Esophagus muscularis mucosa (tissue), 4 donors: ENCODE measurements at places on chromosomes 2 and 18. TPM values are rescaled to one million over a fixed set of nuclear protein-coding genes. Genes with fewer than 3 reads are reported as not detected.
A peak's percentile ranks its signal among the peaks of the same experiment; 100 is the strongest.

The UGT1A4 gene
- total RNA-seq: not detected

The SNRPD1 gene
- total RNA-seq: 8.8 TPM

DNA sequence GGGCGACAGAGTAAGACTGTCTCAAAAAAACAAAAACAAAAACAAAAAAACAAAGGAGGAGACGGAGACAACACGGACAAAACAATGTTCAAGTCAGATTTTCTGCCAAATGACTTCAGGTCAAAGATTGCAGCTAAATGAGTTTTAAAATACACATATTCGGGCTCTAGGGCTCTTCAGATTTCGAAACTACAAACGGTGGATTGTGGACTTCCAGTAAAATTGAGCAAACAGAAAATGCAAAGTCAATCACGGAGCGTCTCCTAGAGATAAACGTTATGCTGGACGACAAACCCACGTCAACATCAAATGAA is 558 bp downstream of the MRPS5 start:
- H3K4me3 ChIP-seq: peak overlapping the region; percentile 97
- no peaks in the 10 kb centered on the region for H3K36me3 ChIP-seq
- DNase-seq: no peak
- no peaks in the 10 kb centered on the region for H3K27me3 ChIP-seq
- H3K4me1 ChIP-seq: peaks cover 19% of the 10 kb centered on the region

- peaks cover 20% of the 10 kb centered on the region for H3K4me1 ChIP-seq
- peak; percentile 64 for DNase-seq
- no peak overlapping the region for H3K4me3 ChIP-seq
- H3K36me3 ChIP-seq: no peaks in the 10 kb centered on the region
- no peaks in the 10 kb centered on the region for H3K27me3 ChIP-seq
These were observed 156.1 kb upstream of the REV1 start for GRCh38 chr2:99645960-99646359.

- peaks cover 11% of the 10 kb centered on the region for H3K4me1 ChIP-seq
- H3K4me3 ChIP-seq: no peak overlapping the region
- DNase-seq: no peak
- H3K27me3 ChIP-seq: peaks cover 13% of the 10 kb centered on the region
- no peaks in the 10 kb centered on the region for H3K36me3 ChIP-seq
These were observed 2.0 kb upstream of the AQP4 start for GRCh38 chr18:26867471-26867870.

- peaks cover 35% of the 10 kb centered on the region for H3K4me1 ChIP-seq
- no peaks in the 10 kb centered on the region for H3K27me3 ChIP-seq
- H3K36me3 ChIP-seq: no peaks in the 10 kb centered on the region
These were observed 3.3 kb upstream of the ACTR3 start for GRCh38 chr2:113886479-113887008.

- H3K4me1 ChIP-seq: peaks cover 100% of the 10 kb centered on the region
- no peak for DNase-seq
- no peaks in the 10 kb centered on the region for H3K36me3 ChIP-seq
These were observed 7.0 kb downstream of the SPEG start for GRCh38 chr2:219441451-219442255.
